ENCODE measurements at places on chromosomes 1 and 21.

- DNase-seq, result no peak
Measured at GRCh38 chr1:83998205-83998497, 781 bp downstream of the TTLL7 start.

DNA sequence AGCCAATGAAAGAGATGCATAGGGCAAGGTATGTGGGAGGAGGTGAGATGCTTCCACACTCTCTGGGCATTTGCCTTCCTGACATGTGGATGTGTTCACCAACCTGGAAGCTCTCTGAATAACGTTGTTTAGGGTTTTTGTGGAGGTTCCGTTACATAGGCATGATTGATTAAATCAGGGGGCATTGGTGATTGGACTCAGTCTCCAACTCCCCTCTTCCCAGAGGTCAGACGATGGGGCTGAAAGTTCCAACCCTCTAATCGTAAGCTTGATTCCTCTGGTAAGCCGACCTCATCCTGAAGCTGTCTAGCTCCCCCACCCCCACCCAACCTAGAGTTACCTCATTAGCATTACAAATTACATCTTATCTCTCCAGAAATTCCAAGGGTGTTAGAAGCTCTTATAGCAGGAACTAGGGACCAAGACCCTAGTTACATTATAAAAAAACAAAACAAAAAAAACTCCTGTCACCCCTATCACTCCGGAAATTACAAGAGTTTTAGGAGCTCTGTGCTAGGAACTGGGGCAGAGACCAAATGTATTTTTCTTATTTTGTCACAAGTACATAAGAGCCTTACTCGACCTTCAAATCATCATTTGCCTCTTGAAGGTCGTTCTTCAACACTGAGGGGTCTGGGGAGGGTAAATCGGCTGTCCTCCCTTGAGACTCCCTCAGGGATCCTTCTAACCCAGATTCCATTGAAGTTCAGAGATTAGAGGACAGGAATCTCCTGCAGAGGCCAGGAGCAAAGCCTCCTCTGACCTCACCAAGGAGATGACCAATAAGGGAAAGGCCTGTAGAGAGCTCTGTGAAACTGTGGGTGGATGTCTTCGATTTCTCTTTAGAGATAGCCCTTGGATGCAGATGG, 58.2 kb downstream of the DNTTIP2 start:
- DNase-seq, result no peak

DNA sequence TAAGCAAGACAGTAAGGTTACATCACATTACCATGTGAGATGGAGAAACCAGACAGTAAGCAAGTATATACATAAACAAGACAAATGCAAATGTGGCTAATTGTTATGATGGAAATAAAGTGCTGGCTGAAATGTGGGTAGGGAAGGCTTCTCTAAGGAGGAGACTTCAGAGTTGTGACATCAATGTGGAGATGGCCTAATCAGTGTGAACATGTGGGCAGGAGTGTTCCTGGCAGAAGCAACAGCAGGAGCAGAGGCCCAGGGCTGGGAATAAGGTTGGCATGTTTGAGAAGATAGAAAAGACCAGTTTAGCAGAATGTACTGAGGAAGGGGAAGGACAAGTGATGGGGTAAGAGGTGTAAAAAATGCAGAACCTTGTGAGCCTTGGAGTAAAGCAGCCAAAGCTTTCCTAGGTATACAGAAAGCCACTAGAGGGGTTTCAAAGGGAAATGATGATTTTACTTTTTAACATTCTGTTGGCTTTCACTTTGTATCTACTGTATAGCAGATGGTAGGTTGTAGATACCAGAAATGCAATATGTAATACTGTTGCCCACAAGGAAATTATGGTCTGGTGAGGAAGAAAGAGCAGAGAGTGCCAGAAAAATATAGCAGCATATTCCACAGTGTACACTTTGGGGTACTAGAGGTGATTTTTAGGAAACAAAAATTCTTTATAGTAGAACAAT, 197.4 kb downstream of the FGGY start:
- no peak for DNase-seq

- DNase-seq, result no peak
Measured at GRCh38 chr1:64962441-64962840, 3.9 kb downstream of the JAK1 start.

DNA sequence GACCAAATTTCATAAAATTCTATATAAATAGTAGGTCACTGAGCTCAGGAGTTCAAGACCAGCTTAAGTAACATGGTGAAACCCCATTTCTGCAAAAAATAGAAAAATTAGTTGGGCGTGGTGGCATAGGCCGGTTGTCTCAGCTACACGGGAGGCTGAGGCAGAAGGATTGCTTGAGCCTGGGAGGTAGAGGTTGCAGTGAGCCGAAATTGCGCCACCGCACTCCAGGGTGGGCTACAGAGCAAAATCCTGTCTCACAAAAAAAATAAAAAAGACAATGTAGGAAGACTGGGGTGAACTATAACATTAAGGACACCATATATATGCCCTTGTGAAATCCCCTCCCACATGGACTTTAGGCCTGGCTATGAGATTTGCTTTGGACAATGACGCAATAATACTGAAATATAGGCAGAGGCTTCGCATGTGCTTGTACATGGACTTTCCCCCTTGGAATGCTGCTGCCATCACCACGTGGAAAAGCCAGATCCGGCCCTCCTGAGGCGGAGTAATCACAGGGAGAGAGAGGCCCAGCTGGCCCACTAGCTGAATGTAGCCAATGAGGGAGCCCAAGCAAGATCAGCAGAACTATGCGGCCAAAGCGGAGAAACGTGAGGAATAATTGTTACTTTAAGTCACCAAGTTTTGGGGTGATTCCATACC, 13.1 kb upstream of the USP1 start:
- DNase-seq, result no peak

GRCh38 chr1:44532567-44532944, 127.5 kb downstream of the RNF220 start:
- no peak for DNase-seq

GRCh38 chr1:195608883-195609282, 999.4 kb downstream of the KCNT2 start:
- no peak for DNase-seq

- DNase-seq, result no peak
Measured at GRCh38 chr1:56436912-56437417, 142.4 kb downstream of the PLPP3 start.

GRCh38 chr1:60134716-60135115, 61.1 kb upstream of the C1orf87 start:
- DNase-seq, result no peak

DNA sequence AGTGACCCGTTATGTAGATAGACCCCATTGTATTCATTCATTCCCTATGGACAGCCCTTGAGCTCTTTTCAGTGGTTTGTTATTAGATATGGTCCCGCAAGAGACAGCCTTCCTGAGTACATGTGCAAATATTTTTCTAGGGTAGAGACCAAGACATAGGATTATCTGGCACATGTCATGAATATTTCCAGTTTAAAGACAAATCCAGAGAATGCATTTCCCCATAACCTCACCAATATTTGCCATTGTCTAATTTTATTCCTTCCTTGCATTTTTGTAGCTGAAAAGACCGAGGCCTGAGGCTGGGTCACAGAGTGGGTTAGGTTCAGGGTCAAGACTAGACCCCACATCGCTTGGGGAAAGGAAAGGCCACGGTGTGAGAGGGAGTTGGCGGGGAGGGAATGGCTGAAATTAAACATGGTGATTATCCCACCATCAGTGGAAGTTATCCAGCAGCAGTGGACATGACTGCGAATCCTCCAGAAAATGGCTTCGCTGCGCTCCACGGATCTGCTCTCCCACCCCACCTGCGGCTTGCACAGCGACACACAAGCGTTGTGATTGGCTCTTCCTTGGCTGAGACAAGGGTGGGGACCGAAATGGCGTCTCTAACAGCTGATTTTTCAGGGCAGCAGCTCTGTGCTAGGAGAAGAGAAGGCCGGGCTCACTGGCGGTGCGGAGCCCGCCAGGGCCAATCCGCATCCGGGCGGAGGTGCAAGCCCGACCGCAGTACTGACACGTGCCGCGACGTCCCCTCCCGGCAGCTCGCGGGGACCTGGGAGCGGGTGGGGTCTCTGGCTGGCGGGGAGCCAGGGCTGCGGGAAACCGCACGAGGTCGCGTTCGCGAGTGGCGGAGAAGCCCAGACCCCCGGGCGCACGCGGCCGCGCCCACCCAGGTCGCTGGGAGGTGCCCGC, 16.1 kb upstream of the STMN1 start:
- peak; percentile 25 for DNase-seq

DNA sequence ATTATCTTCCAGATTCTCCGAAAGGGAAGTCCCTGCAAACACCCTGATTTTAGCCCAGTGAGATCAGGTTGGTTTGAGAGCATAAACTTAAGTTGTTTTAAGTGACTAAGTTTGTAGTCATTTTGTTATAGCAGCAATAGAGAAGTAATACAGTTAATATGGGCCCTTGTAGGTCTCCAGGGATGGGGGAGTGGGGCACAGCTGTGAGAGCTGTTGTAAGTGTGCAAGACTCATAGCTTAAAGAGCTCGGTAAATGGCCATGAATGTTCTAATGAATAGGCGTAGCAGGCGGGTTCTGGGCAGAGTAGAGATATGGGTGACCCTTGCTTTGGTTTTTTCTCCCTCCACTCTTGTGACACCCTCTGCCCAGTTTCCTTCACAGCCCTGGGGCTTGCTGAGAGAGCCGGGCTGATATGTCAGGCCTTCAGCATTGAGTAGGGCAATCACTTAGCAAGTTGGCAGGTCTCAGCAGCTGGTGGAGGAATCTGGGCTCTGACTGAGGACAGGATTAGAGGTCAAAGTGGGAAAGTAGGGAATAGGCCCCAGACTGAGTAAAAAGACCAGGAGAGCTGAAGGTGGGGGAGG, 16.0 kb upstream of the ID3 start:
- no peak for DNase-seq

DNA sequence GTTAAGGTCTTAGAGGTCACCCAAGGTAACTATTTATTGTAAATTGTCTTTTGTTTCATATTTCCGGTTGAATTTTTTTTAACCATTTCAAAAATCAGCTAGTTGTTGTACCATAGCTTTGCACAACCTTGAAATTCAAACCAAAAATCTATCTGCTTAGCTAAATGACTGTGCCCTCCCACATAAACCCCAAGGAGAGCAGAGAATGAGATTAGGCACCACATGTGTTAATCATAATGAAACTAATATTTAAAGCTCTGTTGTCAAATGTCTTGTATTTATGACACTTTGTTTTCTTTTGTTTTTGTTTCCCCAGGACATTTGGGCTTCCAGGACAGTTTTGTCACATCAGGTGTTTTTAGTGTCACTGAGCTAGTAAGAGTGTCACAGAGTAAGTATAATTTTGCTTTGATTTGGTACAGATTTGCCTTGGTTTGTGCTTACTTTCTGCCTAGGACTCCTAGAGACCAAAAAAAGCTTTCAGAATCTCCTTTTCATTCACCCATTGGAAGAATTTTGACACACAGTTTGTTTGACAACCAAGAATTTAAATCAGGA, 249.9 kb downstream of the NFIA start:
- no peak for DNase-seq

- DNase-seq, result peak; percentile 10
Measured at GRCh38 chr1:240338837-240339236, 247.2 kb downstream of the FMN2 start.

- DNase-seq, result peak; percentile 3
Measured at GRCh38 chr1:169601096-169601881, 15.0 kb upstream of the F5 start.

GRCh38 chr1:244027491-244028145, 23.5 kb upstream of the ZBTB18 start:
- no peak for DNase-seq

DNA sequence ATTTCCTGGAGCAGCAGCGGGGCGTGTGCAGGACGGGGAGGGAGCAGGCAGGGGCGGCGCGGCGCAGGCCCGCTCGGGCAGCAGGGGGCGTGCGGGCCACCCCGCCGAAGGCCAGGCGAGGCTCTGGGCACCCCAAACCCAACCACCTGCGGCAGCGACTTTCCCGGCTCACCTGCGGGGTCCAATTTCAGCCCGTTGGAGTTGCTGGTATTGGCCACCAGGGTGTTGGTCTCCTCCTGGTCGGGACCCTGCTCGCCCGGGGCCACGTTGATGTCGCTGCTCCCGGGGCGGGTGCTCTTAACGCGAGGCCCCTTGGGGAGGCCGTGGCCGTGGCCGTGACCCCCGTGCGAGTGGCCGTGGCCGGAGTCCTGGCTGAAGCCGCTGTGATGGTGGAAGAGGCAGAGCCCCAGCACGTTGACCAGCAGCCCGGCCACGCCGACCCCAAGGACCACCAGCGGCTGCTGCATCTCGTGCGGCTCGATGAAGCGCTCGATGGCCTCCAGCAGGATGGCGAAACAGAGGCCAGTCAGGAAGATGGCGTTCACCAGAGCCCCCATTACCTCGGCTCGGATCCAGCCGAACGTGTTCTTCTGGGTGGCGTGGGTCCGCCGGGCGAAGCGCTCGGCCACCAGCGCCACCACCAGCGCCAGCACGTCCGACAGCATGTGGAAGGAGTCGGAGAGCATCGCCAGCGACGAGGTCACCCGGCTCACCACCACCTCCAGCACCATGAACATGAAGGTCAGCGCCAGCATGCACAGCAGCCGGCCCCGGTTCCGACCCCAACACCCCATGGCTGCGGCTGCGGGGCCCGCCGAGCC, 932 bp downstream of the SLC30A1 start:
- peak; percentile 36 for DNase-seq

DNA sequence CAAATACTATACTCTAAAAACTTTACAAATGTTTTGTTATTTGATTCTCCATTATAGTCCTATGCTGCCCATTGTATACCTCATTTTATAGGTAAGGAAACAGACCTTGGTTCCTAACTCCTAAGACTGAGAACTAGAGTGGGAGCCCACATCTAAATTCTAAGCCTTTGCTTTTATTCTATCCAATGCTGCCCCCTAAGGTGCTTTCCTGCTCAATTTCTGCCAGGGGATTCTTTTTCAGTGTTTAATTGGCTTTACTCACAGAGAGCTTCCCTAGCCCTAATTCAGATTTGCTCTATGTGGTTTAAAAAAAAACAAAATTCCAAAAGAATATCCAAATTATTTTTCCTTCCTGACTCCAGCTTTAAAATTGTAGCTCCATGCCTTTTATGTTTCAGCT, 64.5 kb downstream of the KIF14 start:
- no peak for DNase-seq

DNA sequence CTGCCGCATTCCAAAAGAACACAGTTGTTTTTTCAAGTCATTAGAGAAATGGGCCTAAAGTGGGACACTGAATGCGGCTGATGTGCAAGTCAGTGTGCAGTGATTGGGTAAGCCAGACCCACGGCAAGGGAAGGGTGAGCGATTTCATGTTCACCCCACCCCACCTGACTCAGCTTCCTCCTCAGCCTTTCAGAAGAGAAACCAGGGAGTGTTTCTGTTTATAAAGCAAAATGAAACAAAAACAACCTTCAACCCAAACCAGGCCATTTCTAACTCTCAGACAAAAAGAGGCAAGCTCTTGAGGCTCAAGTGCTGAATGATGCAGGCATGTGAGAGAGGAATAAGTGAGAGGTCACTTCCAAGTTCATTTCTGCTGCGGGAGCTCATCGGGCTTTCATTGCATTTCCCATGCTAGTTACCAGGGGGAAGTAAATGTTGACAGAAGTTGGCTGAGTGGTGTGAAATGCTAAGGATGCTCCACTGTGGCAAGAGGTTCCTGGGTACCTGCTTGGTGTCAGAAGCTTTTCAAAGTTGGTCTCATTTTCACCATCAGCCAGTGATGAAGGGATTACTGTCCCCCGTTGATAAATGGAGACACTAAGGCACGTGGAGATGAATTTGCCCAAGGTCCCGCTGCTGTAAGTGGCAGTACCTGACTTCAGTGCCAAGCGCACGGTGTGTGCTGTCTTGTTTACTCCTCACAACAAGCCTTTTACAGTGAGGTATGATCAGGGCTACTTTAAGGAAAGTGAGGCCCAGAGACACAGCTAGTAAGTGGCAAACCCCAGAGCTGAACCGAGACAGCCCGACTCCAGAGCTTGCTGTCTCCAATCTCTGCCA, 29.1 kb downstream of the STPG1 start:
- no peak for DNase-seq

GRCh38 chr1:158732524-158732923, 12.0 kb upstream of the OR6K3 start:
- DNase-seq, result no peak

GRCh38 chr1:82934074-82934473, 1064.9 kb downstream of the TTLL7 start:
- no peak for DNase-seq

All from SK-N-DZ (cell line).